SW480 (cell line): ENCODE measurements at places on chromosomes 6 and 20.

DNA sequence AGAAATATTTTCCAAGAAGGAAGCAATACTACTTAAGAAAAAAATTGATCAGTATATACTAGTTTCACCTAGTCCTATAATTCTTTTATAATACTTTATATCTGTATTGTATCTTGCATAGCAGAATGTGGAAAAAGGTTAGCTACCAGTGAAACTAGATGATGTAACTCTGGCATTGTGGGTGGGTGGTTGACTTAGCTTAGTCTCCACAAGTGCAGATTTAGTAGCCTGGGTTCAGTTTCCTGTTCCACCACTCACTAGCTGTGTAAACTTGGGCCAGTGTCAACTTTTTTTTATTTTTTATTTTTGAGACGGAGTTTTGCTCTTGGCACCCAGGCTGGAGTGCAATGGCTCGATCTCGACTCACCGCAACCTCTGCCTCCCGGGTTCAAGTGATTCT lies 2.0 kb downstream of the MUC21 start:
- DNase-seq = no peak

DNA sequence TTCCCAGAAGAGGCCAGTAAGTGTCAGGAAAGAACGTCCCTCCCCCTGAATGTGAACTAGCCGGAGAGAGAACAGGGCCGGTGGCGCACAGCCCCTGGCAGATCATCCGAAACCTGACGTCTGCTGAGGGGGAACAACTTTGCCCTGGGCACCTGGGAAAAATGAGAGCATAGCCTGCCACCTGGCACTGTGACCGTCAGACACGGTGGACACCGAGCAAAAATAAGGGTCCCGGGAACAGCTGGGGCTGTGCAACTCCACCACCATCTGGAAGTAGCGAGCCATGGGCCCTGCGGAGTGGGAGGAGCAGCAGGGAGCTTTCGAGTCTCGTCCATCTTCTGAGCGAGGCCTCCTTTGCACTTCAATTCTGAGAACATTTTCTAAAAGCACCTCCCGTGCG lies 110.8 kb downstream of the EDN3 start:
- no peak for DNase-seq

DNA sequence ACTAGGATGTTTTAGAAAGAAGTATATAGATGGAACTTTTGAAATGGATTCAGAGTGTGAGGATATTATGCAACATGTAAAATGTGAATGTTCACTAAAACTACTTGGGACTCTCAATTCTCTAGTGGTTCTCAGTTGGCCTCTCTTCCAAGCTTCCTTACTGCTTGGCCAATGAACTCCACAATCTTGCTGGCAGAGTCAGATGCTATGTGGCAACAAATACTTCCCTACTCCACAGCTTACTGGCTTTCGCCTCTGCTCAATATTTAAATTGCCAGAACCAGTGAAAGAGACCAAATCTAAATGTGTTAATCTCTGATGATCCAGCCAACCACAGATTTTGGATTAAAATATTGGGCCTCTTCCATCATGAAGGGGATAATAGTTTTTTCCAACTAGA lies 138.4 kb downstream of the HTR1B start:
- no peak for DNase-seq

- DNase-seq = peak; percentile 58
Observed at GRCh38 chr6:13407709-13408695, 79.4 kb downstream of the GFOD1 start.

GRCh38 chr6:133083248-133083967 lies 157.7 kb upstream of the EYA4 start:
- DNase-seq = no peak

- no peak for DNase-seq
Observed at GRCh38 chr6:89081129-89081422, 525 bp downstream of the PNRC1 start.

GRCh38 chr6:10453596-10453995 lies 38.7 kb upstream of the TFAP2A start:
- DNase-seq = no peak

DNA sequence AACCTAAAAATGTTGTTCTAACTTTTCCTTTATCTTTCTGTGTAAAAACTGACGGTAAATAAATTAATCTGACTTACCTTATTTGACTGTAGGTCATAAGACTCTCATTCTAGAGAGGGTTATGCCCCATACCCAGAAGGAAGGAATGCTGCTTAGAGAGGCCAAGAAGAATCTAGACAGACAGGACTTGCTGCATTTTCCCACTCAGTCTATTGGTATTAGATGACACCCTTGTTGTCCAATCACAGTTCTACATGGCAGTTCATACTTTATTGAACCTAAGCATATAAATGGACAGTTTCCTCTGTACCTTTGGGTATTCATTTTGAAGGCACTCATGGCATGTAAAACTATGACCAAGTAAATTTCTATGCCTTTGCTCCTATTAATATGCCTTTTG lies 359.6 kb upstream of the ID4 start:
- DNase-seq = no peak

DNA sequence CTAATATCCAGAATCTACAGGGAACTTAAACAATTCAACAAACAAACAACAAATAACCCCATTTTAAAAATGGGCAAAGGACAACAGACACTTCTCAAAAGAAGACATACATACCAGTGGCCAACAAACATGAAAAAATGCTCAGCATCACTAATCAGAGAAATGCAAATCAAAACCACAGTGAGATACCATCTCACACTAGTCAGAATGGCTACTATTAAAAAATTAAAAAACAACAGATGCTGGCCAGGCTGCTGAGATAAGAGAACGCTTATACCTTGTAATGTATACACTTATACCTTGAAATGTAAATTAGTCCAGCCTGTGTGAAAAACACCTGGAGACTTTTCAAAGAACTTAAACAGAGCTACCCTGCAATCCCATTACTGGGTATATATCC lies 166.8 kb downstream of the IBTK start:
- no peak for DNase-seq

- peak; percentile 86 for DNase-seq
Observed at GRCh38 chr20:49608752-49609670, 41.1 kb upstream of the PTGIS start.

- DNase-seq = no peak
Observed at GRCh38 chr6:160010067-160010466, 41.2 kb downstream of the IGF2R start.

DNA sequence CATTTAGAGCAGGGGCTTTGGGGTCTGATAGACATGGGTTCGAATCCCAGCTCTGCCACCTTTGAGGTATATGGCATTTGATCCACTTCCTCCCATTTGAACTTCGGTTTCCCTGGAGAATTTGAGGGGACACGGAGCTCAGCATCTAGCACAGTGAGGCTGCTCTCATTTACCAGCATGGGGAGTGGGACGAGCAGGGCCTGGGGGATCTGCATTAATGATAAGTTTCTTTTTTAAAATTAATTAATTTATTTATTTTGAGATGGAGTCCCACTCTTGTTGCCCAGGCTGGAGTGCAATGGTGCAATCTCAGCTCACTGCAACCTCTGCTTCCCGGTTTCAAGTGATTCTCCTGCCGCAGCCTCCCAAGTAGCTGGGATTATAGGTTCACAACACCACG lies 52.6 kb downstream of the VSTM2L start:
- DNase-seq = no peak

- DNase-seq = no peak
Observed at GRCh38 chr6:61210549-61210948, 1075.5 kb downstream of the KHDRBS2 start.

DNA sequence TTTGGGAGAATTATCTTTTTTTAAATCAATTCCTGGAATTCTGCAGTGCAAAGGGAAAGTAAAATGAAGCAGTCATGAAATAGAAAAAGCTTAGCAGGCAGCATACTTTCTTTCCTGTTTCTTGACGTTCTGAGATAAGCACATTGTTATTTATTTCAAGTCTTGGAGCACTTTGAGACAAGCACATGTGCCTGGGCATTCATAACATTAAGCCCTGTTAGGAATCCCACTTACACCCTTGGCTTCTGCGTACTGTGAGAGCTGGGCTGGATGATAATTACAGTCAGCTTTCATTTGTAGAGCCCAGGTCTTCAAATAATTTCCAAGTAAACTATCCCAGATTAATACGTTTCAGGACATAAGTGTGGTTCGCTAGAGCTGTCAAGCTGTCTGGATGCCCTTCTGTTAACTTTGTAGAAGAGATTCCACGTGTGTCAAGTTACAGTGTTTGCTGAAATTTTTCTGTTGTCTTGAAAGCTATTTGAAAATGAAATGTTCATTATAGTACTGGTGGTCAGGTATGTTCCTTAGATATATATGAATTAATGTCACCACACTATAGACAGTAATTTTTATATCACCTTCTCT lies 8.9 kb downstream of the FARS2 start:
- no peak for DNase-seq

DNA sequence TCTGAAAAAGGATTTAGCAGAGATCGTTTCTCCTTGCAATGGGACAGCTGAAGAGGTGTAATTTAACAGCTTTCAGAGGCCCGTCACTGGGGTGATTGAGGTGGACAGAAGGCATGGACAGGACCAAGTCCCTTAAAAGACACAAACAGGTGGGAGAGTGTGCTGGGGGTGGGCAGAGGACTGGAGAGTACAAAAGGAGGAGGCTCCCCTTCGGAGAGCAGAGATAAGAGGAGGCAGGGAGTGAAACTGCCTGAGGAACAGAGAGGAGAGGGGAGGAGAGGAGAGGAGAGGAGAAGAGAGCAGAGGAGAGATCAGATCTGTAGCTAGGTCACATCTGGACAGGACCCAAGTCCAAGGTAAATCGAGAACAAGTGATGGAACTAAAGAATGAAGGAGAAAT lies 48.6 kb upstream of the PKHD1 start:
- DNase-seq = no peak

GRCh38 chr20:20497242-20497978 lies 129.5 kb downstream of the INSM1 start:
- DNase-seq = no peak
